ENCODE measurements at places on chromosomes 2 and 18.

GRCh38 chr2:1268034-1268433, 145.2 kb upstream of the TPO start:
- DNase-seq = no peak

GRCh38 chr18:79749251-79750191, 48.2 kb upstream of the KCNG2 start:
- no peak for DNase-seq

- DNase-seq = no peak
These were observed 29.6 kb downstream of the CELF4 start for GRCh38 chr18:37535968-37536367.

DNA sequence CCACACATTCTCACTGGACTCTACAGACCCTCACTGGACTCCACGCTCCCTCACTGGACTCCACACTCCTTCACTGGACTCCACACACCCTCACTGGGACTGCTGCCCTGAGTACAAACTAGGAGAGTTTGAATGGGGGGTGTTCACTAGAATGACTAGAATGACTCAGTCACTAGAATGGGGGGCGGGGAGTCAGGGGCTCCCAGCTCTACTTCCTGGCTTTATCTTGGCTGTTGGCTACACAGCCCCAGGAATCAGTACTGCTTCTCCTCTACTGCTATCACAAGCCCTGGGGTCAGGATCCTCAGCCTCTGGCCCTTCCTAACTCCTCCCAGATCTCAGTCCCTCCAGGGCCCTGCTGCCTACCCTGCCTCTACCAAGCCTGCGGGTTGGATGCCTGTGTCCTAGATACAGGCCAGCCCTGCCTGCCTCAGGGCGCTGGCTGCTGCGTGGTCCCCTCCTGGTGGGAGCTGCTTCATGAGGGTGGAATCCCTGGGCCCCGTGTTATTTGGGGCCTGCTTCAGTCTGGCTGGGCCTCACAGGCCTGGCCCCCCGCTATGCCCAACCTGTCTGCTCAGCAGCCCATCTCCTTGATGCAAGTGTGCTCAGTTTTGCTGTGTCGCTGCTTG, 7.8 kb downstream of the PTMA start:
- peak; percentile 54 for DNase-seq

DNA sequence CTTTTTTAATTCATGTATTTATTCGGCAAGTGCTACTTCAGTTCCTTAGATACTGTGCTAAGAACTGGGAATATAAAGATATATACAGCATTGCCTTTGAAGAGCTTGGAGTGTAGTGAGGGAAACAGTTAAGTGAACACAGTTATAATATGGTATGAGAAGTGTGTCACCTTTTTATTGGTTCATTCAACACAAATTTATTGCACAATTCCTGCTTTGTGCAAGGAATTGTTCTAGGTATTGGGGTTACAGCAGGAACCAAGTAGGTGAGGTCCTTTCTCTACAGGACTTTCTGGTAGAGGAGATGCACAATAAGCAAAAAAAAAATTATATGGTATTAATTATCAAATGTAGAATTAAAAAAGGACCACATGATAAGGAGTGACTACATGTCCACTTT, 65.5 kb downstream of the MTX2 start:
- DNase-seq = no peak

GRCh38 chr2:224479826-224480225, 77.9 kb upstream of the FAM124B start:
- no peak for DNase-seq

- DNase-seq = no peak
These were observed 170.2 kb downstream of the ZEB2 start for GRCh38 chr2:144349674-144350073.

GRCh38 chr2:112674229-112674628, 28.5 kb downstream of the SLC20A1 start:
- DNase-seq = no peak

DNA sequence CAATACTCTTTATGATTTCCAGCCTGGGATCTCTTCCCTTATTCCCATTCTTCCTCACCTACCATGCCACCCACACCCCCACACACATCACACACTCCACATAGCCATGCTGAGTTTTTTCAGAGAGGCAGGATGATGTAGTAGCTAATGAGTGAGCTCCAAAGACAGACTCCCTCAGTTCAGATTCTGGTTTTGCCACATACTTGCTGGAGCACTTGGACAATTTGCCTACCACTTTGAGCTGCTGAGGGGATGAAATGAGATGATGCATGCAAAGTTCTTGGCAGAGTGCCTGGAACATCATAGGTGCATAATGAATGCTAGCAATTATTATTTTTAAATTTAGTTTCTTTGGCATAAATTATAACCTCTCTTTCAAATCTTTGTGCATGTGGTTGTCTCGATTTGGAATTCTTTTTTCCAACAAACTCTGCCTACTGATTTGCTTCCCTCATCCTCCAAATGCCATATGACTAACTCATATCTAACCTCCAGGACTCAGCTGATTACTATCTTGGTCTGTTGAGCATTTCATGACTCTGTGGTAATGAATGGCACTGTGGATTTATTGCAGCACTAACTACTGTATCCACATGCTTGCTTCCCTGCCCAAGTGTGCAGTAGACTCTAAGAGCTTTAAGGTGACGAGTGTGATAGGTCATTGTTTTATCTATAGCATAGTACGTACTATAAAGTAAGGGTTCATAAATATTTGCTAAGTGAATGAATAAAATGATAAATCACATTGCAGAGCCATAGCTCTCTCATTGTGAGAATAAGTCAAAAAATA, 99.1 kb downstream of the TACR1 start:
- no peak for DNase-seq

DNA sequence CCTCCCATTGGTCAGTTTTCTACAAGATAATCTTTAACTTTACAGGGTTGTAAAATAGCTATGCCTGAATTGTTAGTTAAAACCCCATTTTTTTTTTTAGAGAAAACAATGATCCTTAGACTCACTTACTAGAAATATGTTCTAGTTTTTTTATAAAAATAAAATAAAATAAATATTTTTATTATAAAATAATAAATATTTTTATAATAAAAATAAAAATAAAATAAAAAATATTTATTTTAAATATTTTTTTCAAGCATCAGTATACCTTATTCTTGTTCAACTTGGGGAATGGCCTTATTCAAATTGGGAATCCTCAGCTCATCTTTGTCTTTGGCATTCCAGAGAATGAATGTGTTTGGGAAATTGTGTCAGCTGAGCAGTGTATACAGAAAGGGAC, 20.8 kb upstream of the IL1RL1 start:
- no peak for DNase-seq

DNA sequence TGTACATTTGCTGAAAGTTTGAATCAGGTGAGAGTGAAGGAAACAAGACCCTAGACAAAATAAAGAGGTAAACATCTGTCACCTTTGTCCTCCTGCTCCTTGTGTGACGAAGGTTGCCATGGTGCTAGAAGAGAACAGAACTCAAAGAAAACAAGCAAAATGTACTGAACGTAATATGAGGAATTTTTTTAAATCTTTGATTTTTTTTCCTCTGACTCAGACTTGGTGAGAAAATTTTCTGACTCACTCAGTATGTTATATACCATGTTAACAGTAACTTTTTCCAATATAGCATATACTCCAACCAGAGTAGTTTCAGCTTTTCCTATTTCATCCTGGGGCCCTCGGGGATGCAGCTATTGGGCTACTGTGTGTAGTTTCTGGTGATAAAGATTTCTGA, 2114.6 kb upstream of the PIK3C3 start:
- no peak for DNase-seq

- DNase-seq = peak; percentile 18
These were observed 424 bp upstream of the ANKRD44 start for GRCh38 chr2:197310987-197311420.

DNA sequence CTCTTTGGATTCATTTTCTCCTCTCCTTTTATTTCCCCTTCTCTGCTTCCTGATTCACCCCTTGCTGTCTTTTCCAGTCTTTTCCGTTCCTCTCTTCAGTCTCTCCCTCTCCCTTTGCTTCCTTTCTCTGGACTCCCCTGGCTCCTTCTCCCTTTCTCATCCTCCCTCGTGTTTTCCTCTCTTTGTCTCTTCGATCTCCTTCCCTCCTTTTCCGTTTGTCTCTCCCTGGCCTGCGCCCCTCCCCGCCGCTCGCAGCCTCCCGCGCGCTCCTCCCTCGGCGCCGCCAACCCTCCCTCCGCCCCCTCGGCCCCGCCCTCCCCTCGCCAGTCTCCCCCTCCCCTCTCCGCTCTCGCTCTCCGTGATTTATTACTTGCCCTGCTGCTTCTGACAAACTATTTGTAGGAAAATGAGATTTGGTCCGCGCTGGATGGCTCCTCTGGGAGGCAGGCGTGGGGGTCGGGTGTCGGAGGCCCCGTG, 46.0 kb upstream of the PAX8 start:
- no peak for DNase-seq

DNA sequence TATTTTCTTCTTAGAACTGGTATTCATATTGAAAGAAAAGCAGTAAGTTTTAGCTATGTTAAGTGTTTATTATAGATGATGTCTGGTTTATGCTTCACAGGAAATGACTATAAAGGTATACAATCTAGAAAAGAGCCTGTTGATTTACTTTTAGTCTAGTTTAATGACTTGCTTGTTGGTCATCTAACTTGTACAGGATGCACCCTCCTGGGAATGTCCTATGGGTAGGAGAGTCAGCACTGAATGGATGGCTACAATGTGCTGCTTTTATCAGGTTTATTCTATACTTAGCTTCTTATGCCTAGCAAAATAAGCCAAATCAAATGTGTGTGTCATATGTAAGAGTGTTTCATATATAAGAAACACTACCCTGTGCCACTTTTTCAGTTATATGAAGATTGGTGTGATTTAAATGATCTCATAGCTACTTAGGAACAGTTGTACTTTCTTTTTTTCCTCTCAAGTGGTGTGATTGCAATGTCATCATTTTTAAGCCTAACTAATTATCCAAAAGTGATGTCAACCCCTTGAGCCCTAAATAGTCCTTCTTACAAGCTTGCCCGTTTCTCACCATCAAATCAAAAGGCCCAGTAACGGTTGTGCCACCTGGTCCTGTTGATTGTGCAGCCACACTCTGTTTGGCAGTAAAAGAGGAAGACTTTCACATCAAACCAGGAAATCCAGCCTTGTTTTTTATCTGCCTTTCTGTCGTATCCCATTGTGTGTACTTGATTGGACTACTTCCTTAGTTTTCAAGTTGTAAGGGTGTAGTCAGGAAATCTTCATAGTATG, 176.0 kb downstream of the DIS3L2 start:
- no peak for DNase-seq

DNA sequence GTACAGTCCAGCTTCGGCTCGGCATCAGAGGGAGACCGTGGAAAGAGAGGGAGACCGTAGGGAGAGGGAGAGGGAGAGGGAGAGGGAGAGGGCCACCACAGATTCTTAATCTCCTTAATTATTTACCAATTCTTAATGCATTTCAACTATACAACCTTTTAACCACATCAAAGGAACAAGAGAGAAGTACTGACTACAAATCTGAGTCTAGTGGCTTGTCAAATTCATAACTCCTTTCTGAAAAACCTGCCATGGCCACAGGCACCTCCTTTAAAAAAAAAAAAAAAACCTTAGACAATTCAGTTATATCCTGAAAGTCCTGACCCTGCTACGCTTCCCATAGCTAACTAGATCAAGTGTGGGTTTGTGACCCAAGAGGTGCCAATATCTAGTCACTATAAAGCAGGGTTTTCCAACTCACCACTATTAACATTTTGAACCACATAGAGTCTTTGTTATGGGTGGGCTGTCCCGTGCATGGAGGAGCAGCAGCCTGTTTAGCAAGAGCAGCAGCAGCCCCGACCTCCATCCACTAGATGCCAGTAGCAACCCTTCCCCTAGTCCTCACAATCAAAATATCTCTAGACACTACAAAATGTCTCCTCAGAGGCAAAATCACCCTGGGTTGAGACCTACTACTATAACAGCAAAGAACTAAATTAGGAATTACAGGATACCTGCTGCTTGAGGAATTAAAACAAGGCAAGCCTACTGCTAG, 6.8 kb downstream of the ESCO1 start:
- no peak for DNase-seq

GRCh38 chr2:199811346-199811745, 39.6 kb downstream of the FTCDNL1 start:
- no peak for DNase-seq

GRCh38 chr2:182379241-182379640, 47.6 kb downstream of the PDE1A start:
- peak; percentile 79 for DNase-seq
